ENCODE measurements at places on chromosomes 12 and 14.

DNA sequence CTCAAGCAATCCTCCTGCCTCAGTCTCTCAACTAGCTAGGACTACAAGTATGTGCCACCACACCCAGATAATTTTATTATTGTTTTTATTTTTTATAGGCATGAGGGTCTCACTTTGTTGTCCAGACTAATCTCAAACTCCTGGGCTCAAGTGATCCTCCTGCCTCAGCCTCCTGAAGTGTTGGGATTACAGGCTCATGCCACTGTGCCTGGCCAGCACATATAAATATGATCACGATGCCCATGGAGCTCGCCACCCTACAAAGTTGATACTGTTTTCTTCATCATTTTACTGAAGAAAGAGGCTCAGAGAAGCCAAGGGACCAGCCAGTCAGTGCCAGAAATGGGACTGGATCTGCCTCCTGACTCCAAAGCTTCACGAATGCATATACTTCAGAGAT is 53.1 kb downstream of the NFKBIA start:
- no peak for DNase-seq

DNA sequence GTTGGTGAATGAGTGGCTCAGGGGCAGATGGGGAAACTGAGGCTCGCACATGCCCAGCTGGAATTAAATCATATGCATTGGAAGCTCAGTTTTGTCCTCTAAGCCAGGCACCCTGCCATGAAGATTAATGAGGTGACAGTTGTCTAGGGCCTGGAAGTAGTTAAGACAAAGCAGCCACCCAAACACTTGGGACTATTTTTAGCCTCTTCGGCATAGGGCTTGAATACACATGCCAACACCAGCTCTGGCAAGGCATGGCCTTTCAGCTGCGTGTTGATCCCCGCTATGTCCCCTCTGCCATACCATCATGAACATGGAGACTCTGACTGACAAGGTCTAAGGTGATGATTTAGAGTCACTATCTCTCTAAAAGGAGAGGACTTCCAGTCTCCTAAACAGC is 250.2 kb downstream of the KSR2 start:
- no peak for DNase-seq

DNA sequence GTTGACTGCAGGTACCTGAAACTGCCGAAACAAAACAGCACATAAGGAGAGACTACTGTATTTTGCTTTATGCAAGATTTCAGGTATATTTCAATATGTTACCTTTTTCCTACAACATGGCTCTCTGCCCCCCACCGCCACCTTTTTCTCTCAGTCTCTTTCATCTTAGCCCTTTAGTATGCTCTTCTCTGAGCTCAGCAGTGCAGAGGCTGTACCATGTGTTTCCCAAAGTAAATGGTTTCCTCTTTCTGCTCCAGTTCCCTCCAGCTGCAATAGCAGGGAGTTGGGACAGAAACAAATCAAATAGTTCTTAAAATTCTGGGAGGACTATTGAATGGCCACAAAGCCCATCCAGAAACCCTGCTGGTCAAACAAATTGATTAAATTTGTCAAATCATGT is 4.3 kb downstream of the AMN1 start:
- DNase-seq, result no peak

GRCh38 chr14:88592031-88592430 is 29.2 kb downstream of the ZC3H14 start:
- no peak for DNase-seq

- DNase-seq, result peak; percentile 28
These were observed 1.9 kb downstream of the ARHGDIB start for GRCh38 chr12:14959463-14959862.

DNA sequence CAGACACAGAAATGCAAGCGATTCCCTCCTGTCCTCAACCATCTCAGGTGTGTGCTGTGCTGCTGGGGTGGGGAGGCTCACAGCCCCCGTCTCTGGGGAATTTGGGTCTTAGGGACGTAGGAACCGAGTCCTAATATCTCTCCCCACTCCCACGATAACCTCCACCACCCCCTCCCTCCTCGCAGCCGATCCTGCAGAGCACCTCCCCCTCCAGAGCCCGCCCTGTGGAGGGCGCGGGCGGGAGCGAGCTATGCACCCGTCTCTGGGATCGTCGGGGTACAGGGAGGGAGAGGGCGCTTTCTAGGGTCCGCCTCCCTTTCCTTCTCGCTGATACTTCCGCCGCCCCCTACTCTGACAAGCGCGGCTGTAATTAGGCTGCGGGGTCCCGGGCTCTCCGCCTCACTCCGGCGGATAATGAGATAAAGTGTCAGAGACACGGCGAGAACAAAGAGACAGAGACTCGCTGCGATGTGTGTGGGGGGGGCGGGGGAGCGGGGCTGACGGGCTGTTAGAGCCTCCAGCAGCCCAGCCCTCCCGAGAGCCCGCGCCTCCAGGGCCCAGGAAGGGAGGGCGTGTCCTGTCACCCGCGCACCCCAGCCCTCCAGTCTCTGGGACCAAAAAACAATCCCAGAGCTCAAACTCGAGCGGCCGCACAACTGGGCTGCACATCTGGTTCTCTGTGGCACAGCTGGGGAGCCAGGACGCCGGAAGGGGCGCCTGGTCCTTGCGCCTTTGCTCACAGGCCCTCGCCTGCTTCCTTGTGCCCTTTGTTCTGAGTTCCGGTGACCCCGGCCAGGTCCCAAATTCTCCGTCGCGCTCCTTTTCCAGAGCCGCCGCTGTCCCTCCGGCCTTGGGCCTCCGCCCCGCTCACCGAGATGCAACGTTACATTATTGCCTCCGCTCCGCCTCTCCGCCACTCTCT is 8.7 kb downstream of the SHMT2 start:
- DNase-seq, result no peak

DNA sequence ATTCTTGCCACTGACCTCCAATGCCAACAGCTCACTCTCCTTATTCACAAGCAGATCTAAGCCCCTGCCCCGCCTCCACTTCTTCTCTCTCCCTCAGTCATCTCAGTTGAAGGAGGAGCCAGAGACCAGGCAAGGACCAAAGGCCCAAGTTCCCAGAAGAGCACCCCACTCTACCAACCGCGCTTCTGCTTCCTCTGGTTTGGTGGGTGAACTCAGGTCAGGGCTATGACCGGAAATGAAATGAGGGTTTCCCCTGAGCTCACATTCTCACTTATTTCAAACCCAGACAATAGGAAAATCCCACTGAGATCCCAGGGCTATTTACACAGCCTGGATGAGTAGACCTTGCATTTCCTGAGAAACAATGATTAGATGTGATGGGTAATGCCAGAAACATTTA is 9.9 kb downstream of the DPF3 start:
- peak; percentile 22 for DNase-seq

- no peak for DNase-seq
These were observed 444 bp upstream of the NKX2-8 start for GRCh38 chr14:36582874-36583241.

- DNase-seq, result no peak
These were observed 10.7 kb upstream of the TBC1D15 start for GRCh38 chr12:71828813-71829212.

GRCh38 chr12:68306564-68306963 is 25.6 kb downstream of the MDM1 start:
- no peak for DNase-seq
